ENCODE measurements at places on chromosomes 3 and 15.

- DNase-seq = no peak
Measured at GRCh38 chr15:69161079-69161877, 843 bp downstream of the GLCE start.

- no peak for DNase-seq
Measured at GRCh38 chr3:71146673-71147072, 436.9 kb downstream of the FOXP1 start.

- DNase-seq = no peak
Measured at GRCh38 chr15:47890397-47891150, 173.3 kb downstream of the SEMA6D start.

GRCh38 chr15:82931221-82931620 is 21.3 kb downstream of the HOMER2 start:
- DNase-seq = no peak

DNA sequence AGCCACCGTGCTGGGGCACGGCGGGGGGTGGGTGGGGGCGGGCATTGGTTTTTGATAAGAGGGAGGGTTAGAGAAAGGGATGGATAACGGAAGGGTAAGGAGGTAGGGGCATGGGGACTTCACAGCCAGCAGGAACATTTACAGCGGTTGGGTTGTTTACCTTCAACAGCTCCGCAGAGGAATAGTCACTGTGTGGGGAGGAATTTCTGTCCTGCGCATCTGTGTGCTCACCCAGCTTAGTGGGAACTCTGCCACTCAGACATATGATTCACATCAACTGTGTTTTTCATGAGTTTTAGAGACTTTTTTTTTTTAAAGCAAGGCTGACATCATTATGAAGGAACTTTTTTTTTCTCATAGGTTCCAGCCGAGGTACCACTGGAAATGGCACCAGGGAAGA is 19.6 kb downstream of the CHRD start:
- DNase-seq = no peak

All from NCI-H1694 treated with DMSO at 0.1 percent for 48 hours (cell line).